Gastroesophageal sphincter (tissue), 4 donors: ENCODE measurements at places on chromosomes 12 and 14. TPM values are rescaled to one million over a fixed set of nuclear protein-coding genes. Genes with fewer than 3 reads are reported as not detected.

The TBX5 gene
- 38.8 TPM for total RNA-seq

The CD163 gene
- 361 TPM for total RNA-seq

The LRRC9 gene
- not detected for total RNA-seq

The MARCHF9 gene
- total RNA-seq: 11.1 TPM

The C12orf50 gene
- not detected for total RNA-seq

The RGS6 gene
- 5.8 TPM for total RNA-seq

The LRRIQ1 gene
- total RNA-seq: 1.4 TPM

The ACRBP gene
- total RNA-seq: not detected

The CMKLR1 gene
- 13.7 TPM for total RNA-seq

The SDR9C7 gene
- total RNA-seq: not detected

The RFLNA gene
- total RNA-seq: 0.54 TPM

The FITM1 gene
- 0.27 TPM for total RNA-seq

The GLIPR1L2 gene
- 1.5 TPM for total RNA-seq

The AJUBA gene
- 23.4 TPM for total RNA-seq

The COX8C gene
- total RNA-seq: not detected

The NABP2 gene
- total RNA-seq: 24.1 TPM

The GDF3 gene
- not detected for total RNA-seq

The BMAL2 gene
- total RNA-seq: 3.9 TPM

The PTPRQ gene
- total RNA-seq: 0.47 TPM

The CRIP2 gene
- 418 TPM for total RNA-seq

The KCNH3 gene
- 0.69 TPM for total RNA-seq

The TMEM63C gene
- total RNA-seq: 0.08 TPM

The SPRING1 gene
- total RNA-seq: 5.8 TPM

The NEUROD4 gene
- not detected for total RNA-seq

The ACOT6 gene
- not detected for total RNA-seq

The ADAMTS20 gene
- not detected for total RNA-seq

The CEBPE gene
- total RNA-seq: not detected

The ZNF384 gene
- total RNA-seq: 48.9 TPM

The OR6C70 gene
- not detected for total RNA-seq

The NR1H4 gene
- total RNA-seq: not detected

The TAS2R8 gene
- total RNA-seq: not detected

The NPAS3 gene
- total RNA-seq: 10.6 TPM

The MON2 gene
- total RNA-seq: 50.9 TPM

The MARK3 gene
- total RNA-seq: 75.4 TPM

The OR6C2 gene
- not detected for total RNA-seq

The PLA2G1B gene
- total RNA-seq: not detected
